ENCODE measurements at places on chromosomes 4 and X. TPM values are rescaled to one million over a fixed set of nuclear protein-coding genes. Genes with fewer than 3 reads are reported as not detected.

- no peak for DNase-seq
These were observed 18.0 kb downstream of the PPEF1 start for GRCh38 chrX:18725310-18725943.

The ALPK1 gene
- 26.3 TPM for total RNA-seq

- no peak for DNase-seq
These were observed 98.1 kb upstream of the OTUD4 start for GRCh38 chr4:145278341-145279121.

DNA sequence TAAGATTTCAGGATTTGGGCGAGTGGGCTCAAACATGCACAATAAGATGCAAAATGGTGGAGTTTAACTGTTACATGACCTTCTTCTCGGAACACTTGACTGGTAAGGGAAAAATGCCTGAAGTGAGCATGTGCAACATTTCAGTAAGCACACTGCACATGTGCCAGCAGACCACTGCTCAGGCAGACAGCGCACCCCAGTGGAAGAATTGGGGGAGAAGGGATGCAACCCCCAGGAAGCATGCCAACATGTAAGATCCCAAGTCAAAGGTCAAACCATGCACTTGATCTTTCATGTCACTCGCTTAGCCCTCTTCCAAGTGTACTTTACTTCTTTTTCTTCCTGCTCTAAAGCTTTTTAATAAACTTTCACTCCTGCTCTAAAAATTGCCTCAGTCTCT lies 256.3 kb downstream of the CENPC start:
- DNase-seq, result no peak

The NXF2 gene
- not detected for total RNA-seq

DNA sequence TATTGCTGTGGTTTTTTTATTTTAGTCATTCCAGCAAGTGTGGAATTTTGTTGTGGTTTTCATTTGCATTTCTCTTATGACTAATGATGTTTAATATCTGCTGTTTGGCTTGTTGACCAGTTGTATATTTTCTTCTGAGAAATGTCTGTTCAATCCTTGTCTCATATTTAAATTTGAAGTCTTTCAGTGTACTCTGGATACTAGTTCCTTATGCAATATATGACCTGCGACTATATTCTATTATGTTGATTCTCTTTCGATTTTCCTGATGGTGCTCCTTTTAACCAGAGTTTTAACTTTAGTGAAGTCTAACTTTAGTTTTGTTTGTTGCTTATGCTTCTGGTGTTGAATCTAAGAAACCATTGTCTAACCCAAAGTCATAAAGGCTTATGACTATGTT lies 1528.0 kb downstream of the TECRL start:
- DNase-seq, result no peak

The AFM gene
- total RNA-seq, result not detected

GRCh38 chr4:143354990-143355389 lies 18.3 kb downstream of the GAB1 start:
- DNase-seq, result no peak

- no peak for DNase-seq
These were observed 74.4 kb upstream of the PLAC1 start for GRCh38 chrX:134732676-134733075.

The CT47B1 gene
- total RNA-seq, result not detected

The MAGEA11 gene
- total RNA-seq, result not detected

The CACNA1F gene
- total RNA-seq, result 0.32 TPM

GRCh38 chr4:85905761-85906160 lies 430.8 kb downstream of the ARHGAP24 start:
- no peak for DNase-seq

DNA sequence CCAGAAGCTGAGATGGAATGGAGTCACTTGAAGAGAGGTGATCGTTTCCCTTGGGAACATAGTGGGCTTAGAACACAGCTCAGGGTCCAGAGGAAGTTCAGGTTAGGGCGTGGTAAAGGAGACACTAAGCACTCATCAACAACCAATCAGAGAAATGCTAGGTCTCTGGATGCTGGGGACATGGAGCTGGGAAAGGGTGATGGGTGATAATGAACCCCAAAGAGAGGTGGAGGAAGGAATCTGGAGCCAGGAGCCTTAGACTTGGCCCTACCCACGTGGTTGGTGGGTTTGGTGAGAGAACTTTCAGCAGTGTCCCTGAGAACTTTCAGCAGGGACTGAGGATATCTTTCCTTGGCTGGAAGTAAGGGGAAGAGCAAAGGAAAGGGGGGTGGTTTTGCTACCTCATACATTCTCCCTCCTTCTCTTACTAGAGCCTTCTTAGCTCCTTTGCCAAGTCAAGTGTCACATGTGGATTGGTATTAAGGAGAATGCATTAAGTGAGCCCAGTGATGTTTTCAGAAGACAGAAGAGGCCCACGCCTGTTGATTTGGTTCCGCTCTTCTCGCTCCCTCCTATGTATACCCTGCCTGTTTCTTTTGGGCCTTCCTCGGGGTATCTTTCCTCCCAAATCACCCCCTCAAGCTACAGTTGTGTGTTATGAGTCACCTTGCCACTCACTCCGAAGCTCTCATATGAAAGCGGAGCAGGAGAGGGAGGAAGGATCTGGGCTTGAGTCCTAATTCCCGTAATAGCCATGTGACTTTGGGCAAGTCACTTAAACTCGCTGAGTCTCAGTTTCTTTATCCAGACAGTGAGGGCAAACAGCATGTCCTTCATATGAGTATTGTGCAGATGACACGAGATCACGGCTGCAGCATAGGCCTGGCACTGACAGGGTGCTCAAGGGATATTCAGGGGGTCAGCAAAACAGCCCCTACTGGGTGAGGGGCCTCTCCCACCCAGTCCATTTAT lies 63.1 kb downstream of the TSC22D3 start:
- DNase-seq, result no peak

Data from mesothelial cell of epicardium (in vitro differentiated cells).